Fibroblast of pulmonary artery (primary cell): ENCODE measurements at places on chromosomes 1 and 21.

DNA sequence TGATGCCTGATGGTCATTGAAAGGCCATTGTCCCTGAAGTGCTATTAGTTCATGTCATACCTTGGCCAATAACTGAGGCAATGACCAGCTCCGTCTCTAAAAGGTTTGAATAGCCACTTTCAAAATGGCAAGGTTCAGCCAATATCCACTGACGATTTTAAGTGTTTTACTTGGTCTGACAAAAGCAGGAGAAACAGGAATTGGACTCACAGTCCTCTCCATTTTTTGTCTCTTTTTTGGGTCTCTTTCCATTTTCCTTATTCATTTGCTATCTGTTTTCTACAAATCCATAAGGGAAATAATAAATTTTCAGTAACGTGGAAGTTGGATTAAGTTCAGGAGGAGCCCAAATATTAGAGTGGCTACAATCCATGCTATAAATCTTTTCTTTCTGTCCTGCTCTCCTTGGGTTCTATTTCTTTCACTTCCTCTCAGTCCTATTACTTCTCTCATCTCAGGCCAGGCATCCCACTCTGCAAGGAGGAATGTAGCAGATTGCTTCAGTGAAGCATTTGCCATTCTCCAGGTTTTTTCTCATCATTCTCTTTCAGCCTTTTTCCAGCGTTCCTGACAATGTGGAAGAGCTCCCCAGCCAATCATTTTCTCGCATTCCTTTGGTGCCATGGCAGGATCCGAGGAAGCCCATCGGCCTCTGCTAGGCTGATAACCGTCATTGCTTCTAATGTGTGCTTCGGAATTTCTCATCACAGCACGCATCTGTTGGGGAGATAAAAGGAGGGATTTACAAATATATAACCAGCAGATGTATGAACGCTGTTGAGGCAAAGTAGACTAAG, 414.5 kb downstream of the ADGRL2 start:
- DNase-seq, result no peak

DNA sequence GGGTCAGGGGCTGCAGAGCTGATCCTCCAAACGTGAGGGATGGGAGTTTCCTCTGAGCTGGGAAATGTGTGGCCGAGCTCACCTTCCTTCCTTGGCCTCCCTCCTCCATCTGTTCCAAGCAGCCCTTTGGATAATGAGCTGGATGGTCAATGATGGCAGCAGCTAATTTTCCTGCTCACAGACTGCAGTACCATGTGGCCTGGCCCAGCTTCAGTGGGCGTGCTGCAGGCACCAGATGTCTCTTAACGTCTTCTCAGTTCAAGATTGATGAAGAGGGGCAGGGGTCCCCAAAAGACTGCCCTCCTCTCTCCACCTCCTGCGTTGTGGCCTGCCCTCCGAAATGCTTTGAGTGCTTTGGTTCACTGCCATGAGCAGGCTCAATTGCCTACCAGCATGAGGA, 86.0 kb downstream of the UBIAD1 start:
- no peak for DNase-seq

GRCh38 chr1:245092638-245092976, 62.2 kb upstream of the KIF26B start:
- no peak for DNase-seq

DNA sequence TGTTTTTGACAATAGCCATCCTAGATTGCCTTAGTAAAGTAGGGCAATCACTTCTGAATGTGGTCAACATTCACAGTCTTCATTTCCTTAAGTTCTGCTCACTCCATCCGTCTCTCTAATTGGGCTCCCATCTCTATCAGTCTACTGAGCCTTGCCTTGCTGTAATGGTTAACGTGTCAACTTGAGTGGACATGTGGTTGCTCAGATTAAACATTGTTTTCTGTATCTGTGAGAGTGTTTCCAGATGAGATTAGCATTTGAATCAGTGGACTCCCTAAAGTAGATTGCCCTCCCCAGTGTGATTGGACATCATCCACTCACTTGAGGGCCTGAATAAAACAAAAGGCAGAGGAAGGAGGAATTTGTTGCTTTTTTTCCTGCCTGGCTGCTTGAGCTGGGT, 26.4 kb downstream of the C1orf216 start:
- DNase-seq, result no peak

GRCh38 chr1:248862998-248863881, 4.4 kb upstream of the ZNF692 start:
- DNase-seq, result peak; percentile 69

DNA sequence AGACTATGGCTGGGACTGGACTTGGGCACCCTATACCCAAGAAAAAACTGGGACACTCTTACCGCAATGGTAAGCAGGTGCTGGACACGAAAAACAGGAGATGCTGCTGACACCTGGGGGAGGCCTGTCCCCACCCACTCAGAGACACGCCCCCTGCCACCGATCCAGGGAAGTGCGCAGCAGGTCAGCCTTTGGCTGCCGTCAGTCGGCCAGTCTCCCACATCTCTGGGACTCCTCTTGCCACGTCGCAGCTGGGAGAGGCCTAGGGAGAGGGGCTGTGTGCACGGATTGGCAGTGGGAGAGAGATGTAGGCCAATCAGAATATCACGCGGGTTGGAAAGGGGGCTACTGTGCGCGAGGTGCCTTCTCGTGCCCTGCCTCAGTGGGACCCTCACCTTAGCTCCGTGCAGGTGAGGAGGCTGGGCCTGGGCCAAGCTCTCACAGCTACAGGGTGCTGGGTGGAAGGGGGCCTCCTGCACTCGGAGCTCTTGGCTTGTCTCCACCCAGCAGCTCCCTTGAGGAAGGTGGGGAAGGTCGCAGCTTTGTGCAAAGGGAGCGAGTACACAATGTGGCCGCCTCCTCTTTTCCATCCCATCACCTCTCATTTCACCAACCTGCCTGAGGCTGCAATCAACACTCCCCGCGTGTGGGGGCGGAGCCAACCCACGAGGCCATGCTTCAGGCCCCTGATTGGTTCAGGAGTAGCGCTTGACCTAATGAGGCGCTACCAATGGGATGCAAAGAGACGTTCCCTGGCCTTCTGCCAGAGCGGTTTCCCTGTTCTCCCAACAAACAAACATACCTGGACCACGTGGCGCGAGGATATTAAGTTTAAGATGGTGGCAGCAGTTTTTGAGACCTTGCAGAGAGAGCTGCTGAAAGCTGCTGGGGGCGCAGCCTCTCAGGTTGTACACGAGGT, 25.7 kb upstream of the LDLRAP1 start:
- DNase-seq, result no peak

DNA sequence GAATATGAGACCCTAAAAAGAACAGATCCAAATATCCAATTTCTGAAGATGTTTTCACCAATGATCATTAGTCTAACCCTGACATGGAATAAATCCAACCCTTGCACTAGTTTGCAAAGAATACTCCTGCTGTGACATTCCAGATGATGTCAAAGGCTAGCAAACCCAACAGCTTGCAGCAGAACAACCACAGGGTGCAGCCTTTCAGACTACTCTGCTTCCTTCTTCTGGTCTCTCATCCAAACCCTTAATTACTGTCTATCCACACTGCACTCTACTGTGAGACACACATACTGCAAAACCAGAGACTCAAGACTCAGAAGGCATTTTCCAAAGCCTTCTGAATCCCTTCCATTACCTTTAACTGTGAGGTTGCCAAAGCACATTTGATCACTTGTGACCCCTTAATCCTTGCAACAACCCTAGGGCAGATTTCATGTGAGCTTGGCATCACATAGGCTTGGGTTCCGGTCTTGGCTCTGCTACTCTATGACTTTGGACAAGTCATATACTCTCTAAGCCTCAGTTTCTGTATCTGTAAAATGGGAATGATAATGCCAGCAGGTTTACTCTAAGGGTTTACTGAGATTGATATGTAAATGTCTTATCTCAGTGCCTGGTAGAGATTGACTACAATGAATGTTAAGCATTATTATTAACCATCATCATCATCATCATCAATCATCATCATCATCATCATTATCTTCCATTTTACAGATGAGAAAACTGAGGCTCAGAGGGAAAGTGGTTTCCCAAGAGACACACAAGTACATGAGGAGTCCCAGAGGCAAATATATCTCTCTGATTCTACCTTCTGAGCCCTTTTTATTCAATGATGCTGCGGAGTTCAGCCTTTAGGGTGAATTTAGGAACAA, 94.5 kb downstream of the SYF2 start:
- DNase-seq, result no peak

GRCh38 chr1:185860311-185860710, 126.1 kb downstream of the HMCN1 start:
- DNase-seq, result peak; percentile 33

- no peak for DNase-seq
Measured at GRCh38 chr1:2528966-2529783, 888 bp downstream of the HES5 start.

DNA sequence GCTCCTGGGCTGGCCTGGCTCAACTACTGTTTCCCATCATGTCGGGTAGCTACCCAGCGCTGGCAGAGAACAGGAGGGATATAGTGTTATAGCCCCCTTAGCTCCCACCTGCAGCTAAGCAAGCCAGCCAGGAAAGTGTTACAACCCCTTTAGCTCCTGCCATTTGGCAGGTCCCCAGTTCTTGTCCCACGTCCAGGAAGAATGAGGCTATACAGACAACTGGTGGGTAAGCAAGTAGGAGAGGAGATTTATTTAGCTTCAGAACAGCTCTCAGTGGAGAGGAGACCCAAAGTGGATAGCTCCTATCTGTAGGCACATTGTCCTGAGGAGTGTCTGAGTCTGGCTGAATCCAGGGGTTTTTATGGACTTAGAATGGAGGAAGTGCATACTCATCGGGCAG, 741.1 kb upstream of the B3GALT2 start:
- no peak for DNase-seq

DNA sequence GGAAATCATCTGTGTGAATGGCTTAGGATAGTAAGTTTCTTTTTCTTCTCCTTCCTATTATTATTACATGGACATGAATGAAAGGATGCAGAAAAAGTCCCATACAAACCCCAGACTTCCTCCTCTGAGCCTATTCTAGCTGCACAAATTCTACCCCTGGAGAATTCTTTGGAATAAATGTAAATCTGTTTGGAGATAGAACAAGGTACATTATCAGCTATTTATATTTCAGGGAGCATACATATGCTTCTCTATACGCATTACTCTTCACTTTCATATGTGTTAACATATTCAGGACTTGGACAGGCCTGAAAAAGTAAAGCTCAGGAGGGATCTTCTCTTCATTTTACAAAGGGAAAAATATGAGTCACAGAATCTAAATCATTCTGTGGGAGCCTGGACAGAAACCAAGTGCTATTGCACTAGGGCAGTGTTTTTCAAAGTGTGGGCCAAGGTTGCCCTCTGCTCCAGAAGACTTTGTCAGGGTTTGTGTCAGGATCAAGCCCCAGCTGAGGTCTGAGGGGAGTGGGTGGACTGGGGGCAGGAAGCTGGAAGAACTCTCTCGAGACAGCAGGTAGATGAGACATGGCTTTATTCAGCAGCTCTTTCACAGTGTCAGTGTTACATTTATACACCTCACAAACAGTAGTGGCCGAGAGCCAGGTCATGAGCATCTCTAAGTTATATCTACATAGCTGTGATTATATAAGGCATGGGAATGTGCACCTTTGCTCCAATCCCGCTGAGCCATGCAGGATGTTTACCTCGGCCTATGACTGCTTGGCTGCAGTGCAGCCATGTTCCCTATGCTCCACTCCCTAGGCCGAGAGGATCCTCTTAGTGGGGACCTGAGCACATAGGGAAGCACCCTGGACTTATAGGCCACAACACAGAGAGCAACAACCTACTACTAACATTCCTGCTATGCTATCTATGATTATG, 114.3 kb downstream of the GDAP2 start:
- peak; percentile 47 for DNase-seq

DNA sequence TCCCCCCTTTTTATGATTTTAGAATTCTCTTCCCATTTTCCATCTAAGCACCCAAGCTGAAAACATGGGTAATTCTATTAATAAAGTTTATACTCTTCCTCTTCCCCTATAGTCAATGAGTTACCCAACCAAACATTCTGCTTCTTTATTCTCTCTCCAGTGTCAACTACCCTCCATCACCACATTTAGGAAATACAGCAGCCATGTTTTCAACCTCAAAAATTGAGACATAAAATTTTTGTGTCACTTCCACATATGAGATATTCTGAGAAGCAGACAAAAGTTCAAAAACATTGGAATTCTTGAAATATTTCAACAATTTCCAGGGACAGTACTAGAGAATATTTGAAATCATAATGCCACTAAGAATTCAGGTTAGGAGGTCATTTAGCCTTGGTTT, 64.8 kb upstream of the ATP1A1 start:
- no peak for DNase-seq

GRCh38 chr1:201842472-201843027, 13.6 kb downstream of the IPO9 start:
- DNase-seq, result no peak

DNA sequence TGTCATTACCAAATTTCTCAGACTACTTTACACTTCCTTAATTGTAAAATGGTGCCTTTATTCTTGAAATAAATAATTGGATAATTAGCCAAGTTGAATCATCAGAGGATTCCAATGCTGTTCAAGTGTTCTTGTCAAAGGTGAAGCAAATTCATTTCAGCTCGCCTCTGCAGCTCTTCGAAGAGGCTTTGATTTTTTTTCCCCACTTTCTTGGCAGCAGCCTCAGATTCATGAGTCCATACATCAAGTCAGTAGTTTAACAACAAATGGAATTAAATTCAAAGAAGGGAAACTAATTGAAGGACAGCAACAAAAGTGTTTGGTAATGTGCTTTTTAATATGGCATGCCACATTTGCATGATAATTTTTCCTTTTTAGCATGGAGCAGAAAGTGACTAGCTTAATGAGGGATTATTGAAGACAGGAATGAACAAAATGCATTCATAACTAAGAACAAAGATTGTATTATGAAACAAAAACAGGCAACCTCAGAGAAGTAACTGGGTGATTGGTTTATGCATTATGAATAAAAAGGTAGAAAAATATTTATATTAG, 239.0 kb downstream of the USH2A start:
- no peak for DNase-seq

DNA sequence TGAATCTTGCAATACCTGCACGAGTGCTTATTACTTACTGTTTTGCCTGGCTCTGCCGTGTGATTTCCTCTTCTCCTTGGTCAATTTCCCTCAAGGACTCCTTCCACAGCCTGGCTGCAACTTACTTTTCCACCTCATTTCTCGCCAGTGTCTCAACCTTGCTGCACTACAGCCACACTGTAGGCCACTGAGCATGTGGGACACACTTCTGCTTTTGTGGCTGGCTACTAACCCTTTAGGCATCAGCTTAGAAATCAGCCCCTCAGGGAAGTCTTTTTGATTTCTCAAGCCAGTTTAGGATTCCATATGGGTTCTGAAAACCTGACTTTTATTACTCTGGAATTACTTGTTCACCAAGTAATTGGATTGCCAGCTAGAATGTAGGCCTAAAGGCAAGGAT, 5.2 kb upstream of the DMRTB1 start:
- no peak for DNase-seq

DNA sequence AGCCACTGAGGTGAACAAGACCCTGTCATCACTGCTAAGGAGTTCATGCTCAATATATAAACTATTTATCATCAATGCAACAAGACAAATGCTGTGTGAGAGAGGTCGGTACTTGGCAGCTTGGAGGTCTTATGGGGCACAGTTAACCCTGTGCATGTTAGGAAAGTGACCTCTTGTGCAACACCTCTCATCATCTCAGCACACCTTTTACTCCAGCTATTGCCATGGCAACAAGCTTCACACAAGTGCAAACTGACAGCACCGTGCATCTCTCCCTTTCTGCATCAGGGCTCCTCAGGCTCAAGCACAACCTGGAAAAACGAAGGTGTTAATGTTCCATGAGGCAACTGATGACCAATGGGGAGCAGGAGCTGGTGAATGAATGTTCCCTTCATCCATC, 14.7 kb upstream of the MYSM1 start:
- no peak for DNase-seq

- no peak for DNase-seq
Measured at GRCh38 chr1:224509907-224510306, 75.3 kb upstream of the WDR26 start.
